ENCODE measurements at places on chromosomes 11 and 22.

DNA sequence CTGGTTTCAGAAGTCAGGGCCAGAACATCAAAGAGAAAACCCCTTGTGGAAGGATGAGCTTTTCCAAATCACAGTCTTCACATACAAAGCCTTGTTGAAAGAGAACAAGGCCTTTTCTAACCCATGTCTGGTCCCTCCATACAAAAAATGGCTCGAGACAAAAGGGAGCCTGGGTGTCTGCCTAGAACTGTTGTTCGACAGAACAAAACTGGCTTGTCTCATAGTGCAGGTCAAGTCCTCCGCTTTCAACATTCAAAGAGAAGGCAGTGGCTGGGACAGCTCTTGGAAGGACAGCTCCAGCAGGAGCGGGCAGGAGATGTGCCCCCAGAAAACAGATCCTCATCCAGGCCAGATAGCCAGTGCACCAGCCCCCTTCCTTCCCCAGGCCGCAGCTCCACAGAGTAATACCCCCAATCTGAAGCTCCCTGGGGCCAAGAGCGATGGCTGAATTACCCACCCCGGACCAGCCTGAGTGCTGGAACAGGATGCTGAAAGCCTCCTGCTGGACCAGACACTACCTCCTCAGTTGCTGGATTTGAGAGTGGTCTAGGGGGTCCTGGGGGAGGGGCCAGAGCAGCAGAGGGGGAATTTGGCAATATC is 27.6 kb downstream of the USH1C start:
- DNase-seq, result no peak

DNA sequence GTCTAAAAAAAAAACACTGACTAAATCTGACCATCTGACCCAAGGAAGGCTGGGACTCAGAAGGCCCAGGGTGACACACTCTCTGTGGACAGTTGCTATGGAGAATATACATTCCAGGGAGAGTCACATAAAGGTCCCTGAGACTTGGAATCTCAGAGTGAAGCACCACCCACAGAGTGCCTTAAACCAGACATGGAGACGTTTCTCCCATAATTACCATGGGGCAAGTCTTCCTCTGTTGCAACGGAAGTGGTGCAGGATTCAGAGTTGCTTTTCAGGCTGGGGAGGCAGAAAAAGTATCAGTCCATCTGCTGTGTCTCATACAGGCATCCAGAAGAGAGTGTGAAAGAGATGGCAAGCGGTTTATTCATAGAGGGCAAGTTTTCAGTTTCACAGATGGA is 58.7 kb upstream of the SLN start:
- no peak for DNase-seq

- no peak for DNase-seq
Observed at GRCh38 chr11:69358398-69359020, 64.6 kb downstream of the MYEOV start.

DNA sequence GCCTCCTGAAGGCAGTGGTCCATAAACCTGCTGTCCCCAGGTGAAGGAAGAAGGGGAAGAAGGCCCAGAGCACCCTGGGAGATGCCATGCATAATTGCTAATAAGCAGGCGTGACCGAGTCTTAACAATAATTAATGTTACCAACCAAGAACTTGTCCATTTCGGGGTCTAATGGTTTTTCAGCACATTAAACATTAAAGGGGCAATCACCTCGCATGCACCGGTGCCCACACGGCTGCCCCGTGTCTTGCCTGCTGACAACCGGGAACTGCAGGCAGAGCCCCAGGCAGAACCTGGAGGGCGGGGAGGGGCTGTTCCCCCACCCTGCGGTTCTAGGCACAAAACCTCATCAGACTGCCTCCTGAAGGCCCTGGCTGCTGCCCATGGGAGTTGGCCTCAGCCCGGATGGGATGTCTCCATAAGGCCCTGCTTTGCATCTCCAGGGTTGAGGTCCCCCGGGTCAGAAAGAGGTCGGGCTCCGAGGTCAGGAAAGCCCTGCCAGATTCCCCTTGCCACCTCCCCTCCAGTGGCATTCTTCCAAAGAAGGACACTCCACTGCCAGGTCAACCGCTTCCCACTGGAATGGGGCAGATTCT is 169.0 kb downstream of the BUD13 start:
- DNase-seq, result no peak

GRCh38 chr11:13826505-13827278 is 135.8 kb upstream of the SPON1 start:
- no peak for DNase-seq

DNA sequence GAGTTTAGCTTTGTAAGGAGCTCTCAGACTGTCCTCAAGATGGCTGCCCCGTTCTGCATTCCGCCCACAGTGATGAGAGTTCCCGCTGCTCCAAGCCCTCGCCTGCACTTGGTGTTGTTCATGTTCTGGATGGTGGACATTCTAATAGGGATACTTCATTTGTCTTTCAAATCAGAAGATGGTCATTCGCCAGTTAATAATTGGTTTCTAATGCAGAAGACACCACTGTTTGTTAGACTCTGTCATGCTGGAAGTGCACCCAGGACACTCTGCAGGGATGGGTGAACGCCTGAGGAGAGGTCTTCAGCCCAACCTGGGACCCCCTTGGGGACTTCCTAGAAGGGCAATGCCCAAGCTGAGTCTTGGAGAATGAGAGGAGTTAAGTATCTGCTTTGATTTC is 836.4 kb downstream of the TBC1D22A start:
- no peak for DNase-seq

- DNase-seq, result no peak
Observed at GRCh38 chr11:114195981-114196731, 100.0 kb upstream of the NNMT start.

GRCh38 chr11:62694455-62695167 is 5.3 kb upstream of the LRRN4CL start:
- peak; percentile 78 for DNase-seq

GRCh38 chr22:29306175-29306834 is at the start of gene GAS2L1:
Gene GAS2L1, plus strand, starts transcription at chr22:29306650. Its CDS starts 1,456 bp downstream, at chr22:29308106.
- DNase-seq, result peak; percentile 44

- DNase-seq, result peak; percentile 5
Observed at GRCh38 chr11:101127699-101128570, 1.7 kb downstream of the PGR start.

- DNase-seq, result peak; percentile 81
Observed at GRCh38 chr22:41526830-41527799, 17.2 kb downstream of the POLR3H start.

DNA sequence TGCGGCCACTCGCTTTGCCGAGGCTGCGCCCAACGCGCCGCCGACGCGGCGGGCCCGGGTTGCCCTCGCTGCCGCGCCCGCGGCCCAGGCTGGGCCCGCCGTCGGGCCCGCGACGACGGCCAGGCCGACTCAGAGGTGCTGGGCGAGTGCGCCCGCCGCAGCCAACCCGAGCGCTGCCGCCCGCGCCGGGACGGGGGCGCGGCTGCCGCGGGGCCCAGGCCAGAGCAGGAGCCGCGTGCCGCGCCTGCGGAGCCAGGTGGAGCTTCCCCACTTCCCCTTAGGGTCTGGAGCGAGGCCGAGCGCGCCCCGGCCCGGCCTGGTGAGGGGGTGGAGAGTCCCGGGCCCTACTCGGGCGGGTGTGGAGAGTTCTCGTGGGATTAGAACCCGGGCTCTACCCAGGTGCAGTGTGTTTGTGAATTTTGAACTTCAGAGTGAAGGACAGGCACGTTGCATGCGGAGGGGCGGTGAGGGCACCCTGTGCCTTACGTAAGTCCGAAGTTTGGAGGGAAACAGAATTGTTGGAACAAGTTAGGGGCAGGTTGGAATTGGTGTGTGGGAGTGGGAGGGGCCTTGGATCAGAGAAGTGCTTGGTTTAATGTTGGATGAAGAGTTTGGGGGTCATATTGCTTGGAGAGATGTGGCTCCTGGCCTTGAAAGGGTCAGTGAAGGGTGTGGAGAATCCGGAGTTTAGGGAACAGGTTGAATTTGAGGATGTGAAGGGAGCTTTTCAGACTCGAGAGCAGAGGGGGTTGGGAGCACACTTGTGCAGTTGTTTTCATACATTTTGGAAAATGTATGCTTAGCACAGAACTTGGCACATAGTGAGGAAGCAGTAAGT is 697 bp downstream of the RNF169 start:
- peak; percentile 58 for DNase-seq

- DNase-seq, result no peak
Observed at GRCh38 chr11:25197515-25197914, 700.7 kb downstream of the LUZP2 start.

DNA sequence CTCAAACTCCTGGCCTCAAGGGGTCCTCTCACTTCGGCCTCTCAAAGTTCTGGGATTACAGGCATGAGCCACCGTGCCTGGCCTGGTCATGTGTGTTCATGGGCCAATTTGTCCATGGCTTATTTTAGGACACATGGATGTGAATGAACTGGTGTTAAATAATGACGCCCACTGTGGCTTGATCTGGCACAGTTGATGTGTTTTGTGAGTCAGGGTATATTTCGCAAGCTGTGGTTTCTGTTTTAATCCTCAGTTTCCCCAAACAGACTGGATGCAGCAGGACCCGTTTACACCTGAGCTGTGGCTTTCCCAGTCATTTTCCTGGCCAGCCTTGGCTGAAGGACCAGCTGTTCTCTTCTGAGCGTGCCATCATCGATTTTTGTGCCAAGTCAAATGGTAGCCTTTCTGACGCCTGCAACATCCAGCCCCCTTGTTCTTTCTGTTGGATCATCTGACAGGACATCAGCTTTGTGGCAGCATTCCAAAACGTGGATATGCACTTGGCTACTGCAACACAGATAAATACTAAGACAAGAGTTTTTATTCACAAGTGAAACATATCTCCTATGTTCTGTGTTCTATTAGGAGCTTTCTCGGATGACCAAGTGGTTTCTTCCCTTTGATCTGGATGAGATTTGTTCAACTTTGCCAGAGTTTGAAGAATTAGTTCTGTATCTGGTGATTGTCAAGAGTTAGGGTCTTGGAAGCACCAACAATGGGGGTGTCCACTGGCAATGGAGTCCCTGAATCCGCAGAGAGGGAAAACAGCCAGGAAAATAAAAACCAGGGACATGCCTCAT is 40.0 kb upstream of the SEPTIN5 start:
- DNase-seq, result no peak

- DNase-seq, result no peak
Observed at GRCh38 chr22:37419969-37420685, 7.2 kb downstream of the ELFN2 start.

GRCh38 chr11:70713086-70713835 is 314.9 kb downstream of the CTTN start:
- DNase-seq, result no peak

DNA sequence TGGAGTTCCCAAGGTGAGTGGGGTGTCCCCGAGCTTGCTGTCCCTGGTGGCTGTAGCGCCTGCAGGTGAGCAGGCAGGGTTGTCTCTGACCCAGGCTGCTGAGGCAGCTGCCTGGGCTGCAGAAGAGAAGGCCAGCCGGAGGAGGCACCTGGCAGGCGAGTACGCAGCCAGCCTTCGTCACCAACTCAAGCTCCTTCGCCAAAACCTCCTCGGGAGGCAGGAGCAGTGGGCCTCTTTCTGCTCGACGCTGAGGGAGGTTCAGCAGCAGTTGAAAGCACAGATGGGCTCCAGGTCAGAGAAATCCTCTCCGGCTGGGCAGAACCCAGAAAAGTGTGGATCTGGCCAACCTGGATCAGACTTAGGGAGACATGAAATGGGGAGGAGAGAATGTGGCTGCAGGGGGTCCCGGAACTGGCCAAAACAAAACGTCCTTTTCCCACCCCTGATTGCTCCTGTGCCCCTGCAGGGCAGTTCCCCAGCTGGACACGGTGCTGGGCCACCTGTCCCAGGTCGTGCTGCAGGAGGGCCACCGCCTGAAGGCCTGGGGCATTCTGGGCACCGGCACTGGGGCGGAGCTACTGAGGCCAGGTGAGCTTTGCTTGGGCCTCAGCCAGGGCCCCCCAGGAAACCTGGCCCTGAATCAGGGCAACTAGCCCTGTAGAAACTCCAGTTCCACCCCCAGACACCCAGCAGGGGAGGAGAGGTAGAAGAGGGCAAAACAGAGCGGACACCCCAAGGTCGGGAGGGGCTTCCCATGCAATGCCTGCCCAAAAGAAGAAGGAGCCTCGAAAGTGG is 56.7 kb downstream of the BTG4 start:
- no peak for DNase-seq

GRCh38 chr11:131025421-131026125 is 109.3 kb upstream of the SNX19 start:
- no peak for DNase-seq

- no peak for DNase-seq
Observed at GRCh38 chr22:20186183-20186870, 35.5 kb upstream of the CCDC188 start.

- DNase-seq, result no peak
Observed at GRCh38 chr11:61011950-61012736, 40.7 kb downstream of the CD6 start.

- DNase-seq, result no peak
Observed at GRCh38 chr11:120637131-120637530, 125.6 kb downstream of the GRIK4 start.

DNA sequence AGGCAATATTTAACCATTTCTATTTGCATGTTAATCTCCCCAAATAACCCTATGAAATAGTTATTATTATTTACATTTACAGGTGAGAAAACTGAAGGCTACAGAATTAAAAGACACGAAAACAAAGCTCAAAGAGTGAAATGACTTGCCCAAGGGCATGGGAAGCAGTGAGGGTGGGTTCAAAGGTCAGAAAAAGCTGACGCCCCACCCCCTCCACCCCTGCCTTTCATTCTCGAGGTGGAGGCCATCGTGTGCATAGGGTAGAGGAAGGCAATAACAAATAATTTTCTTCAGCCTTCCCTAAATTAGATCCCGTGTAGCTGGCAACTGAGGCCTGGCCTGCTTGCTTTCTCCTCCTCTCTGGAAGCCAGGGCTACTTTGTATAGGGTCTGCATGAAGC is 56.1 kb upstream of the RBFOX2 start:
- no peak for DNase-seq

GRCh38 chr11:129295746-129296145 is 79.9 kb upstream of the BARX2 start:
- DNase-seq, result no peak

DNA sequence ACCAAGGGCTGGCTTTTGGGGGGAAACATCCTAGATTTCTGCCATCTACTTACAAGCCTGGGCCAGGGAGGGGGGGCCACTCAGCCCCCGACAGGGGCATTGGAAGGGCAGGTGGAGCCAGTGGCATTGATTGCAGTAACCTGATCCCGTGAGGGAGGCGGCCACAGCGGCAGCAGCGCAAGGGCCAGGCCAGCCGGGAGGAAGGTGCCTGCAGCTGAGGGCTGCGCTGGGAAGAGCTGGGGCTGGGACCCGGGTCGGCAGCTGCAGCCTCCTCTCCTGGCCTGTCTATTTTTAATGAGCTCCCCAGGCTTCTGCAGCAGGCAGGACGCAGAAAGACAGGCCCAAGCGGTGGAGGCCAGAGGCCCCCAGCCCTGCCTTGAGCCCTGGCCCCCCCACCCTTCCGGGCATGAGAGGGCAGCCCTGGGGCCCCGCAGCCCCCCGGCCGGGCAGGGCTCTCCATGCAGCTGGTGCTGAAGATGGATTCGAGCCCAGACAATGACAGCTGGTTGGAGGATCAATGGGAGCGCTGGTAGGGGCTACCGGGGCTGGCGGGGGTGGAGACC is 10.6 kb downstream of the FREY1 start:
- no peak for DNase-seq

GRCh38 chr22:46351131-46351735 is 15.7 kb downstream of the TRMU start:
- DNase-seq, result no peak

DNA sequence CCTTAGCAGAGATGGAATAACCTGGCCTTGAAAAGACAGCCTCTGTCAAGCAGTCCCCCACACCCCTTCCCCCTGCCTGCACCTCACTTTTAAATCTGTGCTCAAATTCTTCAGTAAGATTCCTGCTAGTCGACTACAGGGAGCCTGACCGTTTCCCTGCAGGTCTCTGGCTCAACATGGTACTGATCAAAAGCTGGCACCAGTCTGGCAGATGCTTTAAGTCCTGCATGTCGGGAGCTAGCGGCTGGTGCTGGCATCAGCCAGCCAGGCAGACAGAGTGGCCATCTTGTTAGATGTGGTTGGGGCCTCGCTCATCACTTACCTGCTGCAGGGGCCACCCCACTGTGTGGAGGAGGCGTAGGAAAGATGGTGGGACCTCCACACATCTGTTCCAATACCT is 204.4 kb upstream of the SORL1-AS1 start:
- no peak for DNase-seq
